Brain microvascular endothelial cell (primary cell): ENCODE measurements at places on chromosomes 4 and X.
A peak's percentile ranks its signal among the peaks of the same experiment; 100 is the strongest.

DNA sequence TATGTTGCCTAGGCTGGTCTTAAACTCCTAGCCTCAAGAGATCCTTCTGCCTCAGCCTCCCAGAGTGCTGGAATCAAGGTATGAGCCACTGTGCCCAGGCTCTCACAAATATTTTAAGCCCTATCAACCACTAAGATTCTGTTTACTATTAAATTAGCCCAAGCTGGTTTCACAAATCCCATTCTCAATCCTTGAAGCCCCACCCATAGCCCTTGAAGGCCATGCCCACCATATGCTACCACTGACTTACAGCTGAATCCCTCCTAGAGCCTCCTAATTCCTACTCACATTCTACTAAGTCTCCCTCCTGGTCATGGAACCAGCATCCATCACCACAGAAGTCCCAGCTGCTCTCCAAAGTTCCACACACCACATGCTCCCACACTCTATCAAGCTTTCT, 9.7 kb downstream of the GRIPAP1 start:
- DNase-seq = no peak

- DNase-seq = no peak
Measured at GRCh38 chr4:184762100-184762499, 28.2 kb upstream of the CENPU start.

DNA sequence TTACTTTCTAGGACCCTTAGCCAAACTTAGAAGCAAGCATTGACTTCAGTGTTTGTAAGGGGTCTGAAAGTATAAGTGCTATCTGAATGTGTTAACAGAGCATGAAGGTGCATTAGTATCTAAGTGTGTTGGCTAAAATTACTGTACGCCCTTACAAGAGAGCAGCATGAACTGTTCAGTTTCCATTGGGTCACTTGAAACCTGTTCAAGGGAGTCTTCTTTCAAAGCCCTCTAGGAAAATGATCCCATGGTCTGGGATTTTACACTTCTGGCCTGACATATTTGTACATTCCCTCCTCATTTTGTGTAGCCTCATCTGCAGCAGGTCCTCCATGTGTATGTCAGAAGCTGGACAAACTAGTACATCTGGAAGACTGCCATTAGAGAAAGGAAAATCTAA, 3.2 kb downstream of the PRDX4 start:
- DNase-seq = no peak

- no peak for DNase-seq
Measured at GRCh38 chr4:139841464-139842195, 176.0 kb downstream of the MGST2 start.

DNA sequence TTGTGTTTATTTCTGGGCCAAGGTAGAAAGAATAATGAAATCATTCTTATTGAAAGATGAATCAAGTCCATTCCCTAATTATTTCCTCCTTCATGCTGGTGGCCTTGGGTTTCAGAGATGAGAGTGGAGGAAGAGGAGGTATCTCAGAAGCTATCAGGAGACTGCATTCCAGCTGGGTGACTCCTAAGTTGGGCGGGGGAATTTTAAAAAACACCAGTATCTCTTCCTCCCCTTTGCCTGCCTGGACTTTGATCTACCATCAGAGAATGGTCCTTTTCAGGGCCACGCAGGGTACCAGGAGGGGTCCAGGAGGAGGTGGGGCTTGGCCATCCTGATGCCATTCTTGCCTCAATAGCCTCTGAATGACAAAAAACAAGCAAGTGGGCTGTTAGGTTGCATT, 104.4 kb downstream of the ASMT start:
- no peak for DNase-seq

- no peak for DNase-seq
Measured at GRCh38 chr4:141543176-141543575, 93.2 kb upstream of the IL15 start.

DNA sequence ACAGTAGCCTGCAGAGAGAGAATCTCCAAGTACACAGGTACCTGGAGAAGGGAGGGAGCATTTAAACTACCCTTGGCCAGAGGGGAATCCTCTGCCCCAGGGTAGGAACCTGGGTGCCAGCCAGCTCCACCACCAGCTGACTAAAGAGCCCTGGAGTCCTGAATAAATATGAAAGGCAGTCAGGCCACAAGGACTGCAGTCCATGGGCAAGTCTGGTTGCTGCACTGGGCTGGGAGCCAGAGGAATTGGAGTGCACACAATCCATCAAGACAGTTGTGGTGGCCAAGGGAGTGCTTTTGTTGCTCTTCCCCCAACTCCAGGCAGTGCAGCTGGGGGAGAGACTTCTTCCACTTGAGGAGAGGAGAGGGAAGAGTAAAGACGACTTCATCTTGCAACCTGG, 172.5 kb downstream of the HNRNPD start:
- DNase-seq = peak; percentile 32

- no peak for DNase-seq
Measured at GRCh38 chrX:97845451-97845850, 961.7 kb downstream of the RPA4 start.

DNA sequence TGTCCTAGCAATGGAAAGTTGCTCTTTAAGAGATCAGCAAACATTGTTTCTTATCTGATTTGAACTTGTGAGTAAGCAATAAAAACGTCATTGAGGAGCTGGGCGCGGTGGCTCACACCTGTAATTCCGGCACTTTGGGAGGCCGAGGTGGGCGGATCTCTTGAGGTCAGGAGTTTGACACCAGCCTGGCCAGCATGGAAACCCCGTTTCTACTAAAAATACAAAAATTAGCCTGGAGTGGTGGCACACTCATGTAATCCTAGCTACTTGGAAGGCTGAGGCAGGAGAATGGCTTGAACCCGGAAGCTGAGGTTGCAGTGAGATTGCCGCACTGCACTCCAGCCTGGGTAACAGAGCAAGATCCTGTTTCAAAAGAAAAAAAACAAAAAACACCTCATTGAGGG, 11.2 kb upstream of the PLAC8 start:
- DNase-seq = no peak

GRCh38 chr4:139560406-139561104, 4.5 kb upstream of the SETD7 start:
- DNase-seq = no peak

- peak; percentile 11 for DNase-seq
Measured at GRCh38 chr4:161828061-161828460, 335.7 kb downstream of the FSTL5 start.

DNA sequence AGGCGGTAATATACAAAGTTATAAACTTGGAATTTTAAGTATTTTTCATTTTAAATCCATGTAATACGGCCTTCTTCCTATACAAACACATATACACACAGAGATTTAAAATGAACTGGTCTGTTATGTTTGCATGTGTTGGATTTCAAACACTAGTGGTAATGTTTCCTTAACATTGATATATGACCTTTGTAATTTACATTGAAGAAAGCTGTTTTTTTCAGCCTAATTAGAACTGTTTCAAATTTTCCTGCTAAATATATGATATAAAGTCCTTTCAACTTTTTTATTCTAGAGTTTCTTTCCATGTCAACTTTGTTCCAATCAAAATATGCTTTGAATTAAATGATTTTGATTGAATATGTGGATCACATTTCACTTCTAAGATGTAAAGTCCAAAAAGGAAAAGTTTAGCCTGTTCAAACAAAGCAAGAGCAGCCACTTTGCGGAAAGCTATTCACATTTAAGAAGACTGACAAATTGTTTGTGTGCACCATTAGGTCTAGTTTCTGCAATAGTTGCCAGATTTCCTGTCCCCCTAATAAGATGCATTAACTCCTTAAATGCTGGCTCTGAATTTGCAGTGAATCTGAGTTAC, 226.0 kb upstream of the MAB21L2 start:
- DNase-seq = no peak

DNA sequence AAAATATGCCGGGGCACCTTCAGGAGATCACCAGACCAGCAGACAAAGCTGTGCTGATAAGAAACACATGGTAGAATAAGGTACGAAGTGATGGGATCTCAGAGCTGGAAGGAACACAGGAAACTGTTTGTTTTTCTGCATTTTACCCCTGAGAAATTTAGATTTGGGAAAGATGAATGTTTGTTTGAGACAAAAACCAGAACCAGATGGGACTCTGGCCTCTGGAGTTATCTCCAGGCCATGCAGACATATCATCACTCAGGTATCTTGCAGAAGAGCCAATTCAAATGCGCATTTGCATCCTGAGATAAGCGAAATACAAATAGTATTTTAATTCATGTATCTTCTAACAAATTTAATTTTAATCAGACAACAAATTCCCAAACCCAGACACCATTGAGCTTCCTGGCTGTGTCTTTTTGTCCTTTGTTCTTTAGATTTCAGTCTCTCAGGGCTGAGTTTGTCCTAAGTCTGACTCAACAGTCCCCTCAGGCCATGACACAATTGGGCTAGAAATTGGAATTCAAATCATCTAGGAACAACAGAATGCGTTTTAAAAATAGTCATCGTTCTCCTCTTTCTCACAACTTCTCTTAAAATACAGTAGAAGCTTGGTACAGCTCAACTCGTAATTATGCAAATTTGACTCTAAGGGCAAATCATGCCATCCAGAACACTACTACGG, 159.0 kb downstream of the PACRGL start:
- DNase-seq = no peak

DNA sequence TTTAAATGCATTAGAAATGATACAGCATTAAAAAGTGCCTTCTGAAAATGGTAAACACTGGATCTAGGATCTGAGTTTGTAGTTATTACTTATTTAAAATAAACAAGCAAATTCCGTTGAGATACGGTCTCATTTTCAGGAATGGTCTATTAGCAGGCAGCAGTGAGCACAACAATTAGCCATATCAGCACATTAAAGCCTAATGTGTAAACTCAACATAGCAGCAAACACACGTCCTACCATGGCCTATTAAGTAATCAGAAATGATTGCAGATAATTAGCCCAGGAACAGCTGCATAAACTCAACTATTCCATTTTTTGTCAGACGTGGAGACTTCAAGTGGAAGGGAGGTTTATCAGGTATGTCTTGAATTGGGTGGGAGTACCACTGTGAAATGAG, 61.8 kb downstream of the NEIL3 start:
- DNase-seq = no peak

DNA sequence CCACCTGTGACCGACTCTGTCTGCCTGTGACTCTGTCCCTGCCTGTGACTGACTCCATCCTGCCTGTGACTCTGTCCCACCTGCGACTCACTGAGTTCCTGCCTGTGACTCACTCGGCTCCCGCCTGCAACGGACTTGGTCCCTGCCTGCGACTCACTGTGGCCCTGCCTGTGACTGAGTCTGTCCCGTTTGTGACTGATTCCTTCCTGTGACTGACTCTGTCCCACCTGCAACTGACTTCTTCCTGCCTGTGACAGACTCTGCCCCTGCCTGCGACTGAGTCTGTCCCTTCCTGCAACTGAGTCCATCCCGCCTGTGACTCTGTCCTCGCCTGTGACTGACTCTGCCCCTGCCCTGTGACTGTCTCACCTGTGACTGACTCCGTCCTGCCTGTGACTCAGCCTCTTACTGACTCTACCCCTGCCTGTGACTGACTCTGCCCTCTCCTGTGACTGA, 9.6 kb upstream of the UVSSA start:
- DNase-seq = no peak

GRCh38 chrX:134023851-134024281, 38.5 kb upstream of the GPC3 start:
- no peak for DNase-seq

- DNase-seq = no peak
Measured at GRCh38 chr4:15907430-15907829, 31.1 kb downstream of the FGFBP1 start.

DNA sequence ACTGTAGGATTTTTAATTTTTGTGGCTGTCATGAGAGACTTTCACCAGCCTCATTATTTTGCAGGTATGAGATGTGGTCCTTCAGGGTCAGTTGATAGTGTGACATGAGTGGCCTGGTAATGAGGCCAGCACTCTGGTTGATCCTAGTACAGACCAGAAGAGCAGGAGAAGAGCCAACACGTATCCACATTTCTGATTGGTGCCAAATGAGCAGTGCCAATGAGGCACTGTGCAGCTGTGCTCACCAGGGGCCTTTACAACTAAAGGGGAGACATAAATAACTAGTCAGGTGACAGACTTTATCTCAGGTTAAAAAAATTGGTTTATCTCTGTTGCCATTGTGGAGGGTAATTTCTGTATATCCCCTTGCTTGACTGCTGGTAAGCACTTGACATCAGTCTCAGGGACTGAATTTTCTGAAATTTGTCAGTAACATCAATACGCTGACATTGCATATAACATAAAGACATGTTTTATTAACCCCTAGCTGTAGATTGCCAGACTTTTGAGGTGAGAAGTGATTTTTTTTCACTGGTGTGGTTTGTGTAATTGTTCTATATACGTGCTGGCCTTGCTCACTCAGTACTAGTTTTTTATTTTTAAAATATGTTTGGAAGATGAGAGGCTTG, 101.2 kb downstream of the AFF1 start:
- no peak for DNase-seq

DNA sequence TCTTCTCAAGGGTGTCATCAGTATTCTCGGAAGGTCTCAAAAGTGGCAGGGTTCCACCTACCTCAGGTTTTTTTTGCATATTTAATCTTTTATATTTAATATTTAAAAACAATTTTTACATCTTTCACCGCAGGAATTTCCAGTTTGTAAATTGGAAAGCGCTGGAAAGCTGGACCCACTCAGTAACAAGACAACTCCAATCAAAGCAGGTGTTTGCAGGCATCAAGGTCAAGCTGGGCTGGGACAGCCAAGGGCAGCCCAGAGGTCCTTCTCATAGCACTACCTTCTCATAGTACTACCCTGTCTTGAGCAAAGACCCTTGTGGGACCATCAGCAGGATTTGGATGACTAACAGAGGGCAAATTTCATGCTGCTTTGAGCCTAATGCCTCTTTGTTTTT, 160.1 kb downstream of the TET2 start:
- no peak for DNase-seq

DNA sequence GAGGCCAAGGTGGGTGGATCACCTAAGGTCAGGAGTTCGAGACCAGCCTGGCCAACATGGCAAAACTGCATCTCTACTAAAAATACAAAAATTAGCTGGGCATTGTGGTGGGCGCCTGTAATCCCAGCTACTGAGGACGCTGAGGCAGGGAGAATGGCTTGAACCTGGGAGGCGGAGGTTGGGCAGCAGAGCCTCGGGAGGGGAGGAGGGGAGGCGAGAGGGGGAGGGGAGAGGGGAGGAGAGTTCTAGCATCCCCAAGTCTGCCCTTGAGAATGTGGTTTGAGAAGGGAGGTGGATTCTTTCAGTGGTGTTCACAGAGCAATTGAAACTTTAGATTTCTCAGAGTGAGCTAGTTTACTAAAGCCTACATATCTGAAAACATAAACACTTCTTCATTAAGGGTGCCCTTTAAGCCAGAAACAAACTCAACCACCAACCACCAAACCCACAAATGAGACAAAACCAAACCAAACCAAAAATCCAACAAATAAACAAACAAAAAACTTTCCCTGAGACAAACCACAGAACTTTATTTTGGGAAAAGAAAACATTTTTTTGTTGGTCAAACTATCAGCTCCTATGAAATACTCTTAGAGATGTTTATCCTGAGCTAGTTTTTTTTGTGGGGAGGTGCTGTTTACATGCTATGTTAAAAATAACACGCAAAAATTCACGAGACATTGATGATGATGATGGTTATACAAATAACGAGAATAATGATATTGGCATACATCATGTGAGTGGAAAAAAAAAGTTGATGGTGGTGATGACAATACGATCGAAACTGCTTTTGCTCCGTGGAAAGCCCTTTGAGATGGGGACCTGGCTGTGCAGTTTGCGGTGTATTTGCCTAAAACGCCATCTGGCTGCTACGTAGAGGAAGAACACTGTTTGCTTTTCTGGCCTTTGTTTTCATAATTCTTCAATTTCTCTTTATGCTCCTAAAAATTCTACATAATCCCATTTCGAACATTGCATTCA, 98.2 kb upstream of the PRKX start:
- DNase-seq = peak; percentile 12
